Posterior vena cava (tissue), 2 donors: ENCODE measurements at places on chromosomes 11 and 22. TPM values are rescaled to one million over a fixed set of nuclear protein-coding genes. Genes with fewer than 3 reads are reported as not detected.

The RFPL3 gene
- total RNA-seq: not detected

The LRP4 gene
- 10.1 TPM for total RNA-seq

The POU2AF1 gene
- total RNA-seq: 0.38 TPM

The CASP4 gene
- total RNA-seq: 57.3 TPM

The SORL1 gene
- total RNA-seq: 9.4 TPM

The PLCB3 gene
- total RNA-seq: 26.1 TPM

The C11orf16 gene
- total RNA-seq: not detected

The CYTH4 gene
- 31.7 TPM for total RNA-seq

The BCO2 gene
- total RNA-seq: 3.8 TPM

The IRAG1 gene
- total RNA-seq: 366 TPM

The DBX1 gene
- not detected for total RNA-seq

The RAPSN gene
- 0.33 TPM for total RNA-seq

The EHF gene
- total RNA-seq: not detected

The CENPM gene
- total RNA-seq: not detected

The RPUSD4 gene
- 17.0 TPM for total RNA-seq

The VSTM5 gene
- 1.0 TPM for total RNA-seq

The SAA4 gene
- total RNA-seq: 0.38 TPM

The MB gene
- not detected for total RNA-seq

The TEX54 gene
- total RNA-seq: not detected

The GAB2 gene
- 89.7 TPM for total RNA-seq

The SLC25A18 gene
- total RNA-seq: 1.2 TPM

The SCN2B gene
- 1.4 TPM for total RNA-seq

The TNNI2 gene
- 1.0 TPM for total RNA-seq

The SLC35C1 gene
- total RNA-seq: 13.6 TPM

The SLC22A8 gene
- total RNA-seq: not detected

The SLC39A13 gene
- 96.1 TPM for total RNA-seq

The VWCE gene
- total RNA-seq: 2.9 TPM

The LMF2 gene
- total RNA-seq: 39.0 TPM
